ENCODE measurements at places on chromosomes 12 and 14. TPM values are rescaled to one million over a fixed set of nuclear protein-coding genes. Genes with fewer than 3 reads are reported as not detected.

DNA sequence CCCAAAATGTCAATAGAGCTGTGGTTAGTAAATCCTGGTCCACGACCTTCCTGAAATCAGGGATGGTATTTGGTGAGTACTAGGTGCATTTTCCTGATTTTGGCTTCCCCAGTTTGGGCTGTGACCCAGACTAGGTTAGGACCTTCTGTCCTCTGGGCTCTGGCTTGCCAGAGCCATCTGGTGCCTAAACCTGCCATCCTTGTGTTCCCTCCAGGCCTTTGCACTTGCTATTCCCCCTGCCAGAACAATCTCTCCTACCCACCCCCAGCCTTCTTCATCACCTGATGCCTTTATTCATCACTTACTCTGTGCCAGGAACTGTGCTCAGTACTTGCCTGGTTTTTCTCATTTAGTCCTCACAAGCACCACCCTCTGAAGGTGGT lies 216.7 kb downstream of the RBM19 start:
- no peak for DNase-seq

DNA sequence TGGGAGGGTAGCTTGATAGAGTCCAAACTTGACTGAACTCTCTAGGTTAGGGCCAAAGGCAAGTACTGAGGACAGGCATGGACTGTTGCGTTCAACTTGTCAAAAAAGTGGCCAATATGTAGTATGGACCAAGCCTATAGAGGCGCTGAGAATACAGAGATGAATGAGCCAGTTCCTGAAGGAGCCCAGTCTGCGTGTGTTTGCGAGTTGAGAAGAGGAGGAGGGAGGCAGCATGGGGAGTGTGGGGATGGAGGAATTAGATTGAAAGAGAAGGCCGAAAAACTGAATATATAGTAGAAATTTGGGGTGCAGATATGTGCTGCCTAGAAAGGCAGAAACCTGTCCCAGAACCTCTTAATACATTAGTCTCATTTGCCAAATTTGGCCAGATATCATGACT lies 412.4 kb downstream of the PCNX1 start:
- peak; percentile 31 for DNase-seq

- DNase-seq = peak; percentile 77
Observed at GRCh38 chr12:128644664-128645296, 179.0 kb downstream of the SLC15A4 start.

CRIP2 gene
- 159 TPM for total RNA-seq

GRCh38 chr12:103470664-103471063 lies 25.1 kb downstream of the C12orf42 start:
- DNase-seq = no peak

- no peak for DNase-seq
Observed at GRCh38 chr14:96267336-96267735, 11.3 kb downstream of the BDKRB1 start.

- no peak for DNase-seq
Observed at GRCh38 chr12:87467936-87468335, 561.3 kb downstream of the C12orf50 start.

- DNase-seq = no peak
Observed at GRCh38 chr14:51621654-51622053, 30.1 kb upstream of the FRMD6 start.

GRCh38 chr12:29792132-29792531 lies 8.4 kb upstream of the TMTC1 start:
- no peak for DNase-seq

GRCh38 chr14:23641915-23642588 lies 5.9 kb downstream of the DHRS2 start:
- no peak for DNase-seq

DNA sequence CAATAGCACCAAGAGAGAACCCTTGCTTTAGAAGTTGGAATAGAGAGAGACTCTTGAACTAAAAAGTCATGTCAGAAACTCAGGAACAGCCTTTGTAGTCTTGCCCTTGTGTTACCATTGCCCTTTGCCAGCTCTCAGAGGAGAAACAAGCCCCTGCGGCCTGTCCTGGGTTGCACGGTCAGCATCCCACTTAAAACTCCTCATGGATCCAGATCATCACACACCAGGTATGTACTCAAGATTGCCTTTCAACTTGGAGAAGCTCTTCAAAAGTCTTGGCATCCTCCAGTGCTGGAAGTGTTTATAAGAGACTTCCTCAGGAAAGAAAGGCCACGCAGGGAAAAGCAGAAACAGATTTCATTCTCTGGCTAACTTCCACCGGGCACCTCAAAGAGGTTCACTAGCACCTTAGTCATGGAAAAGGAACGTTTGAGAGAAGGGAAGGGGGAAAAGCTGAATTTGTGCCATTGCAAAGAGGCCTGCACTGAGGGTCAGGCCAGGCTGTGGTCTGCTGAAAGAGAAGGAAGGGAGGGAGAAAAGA lies 594.2 kb downstream of the MED13L start:
- no peak for DNase-seq

CTSG gene
- total RNA-seq = 3.8 TPM

DNA sequence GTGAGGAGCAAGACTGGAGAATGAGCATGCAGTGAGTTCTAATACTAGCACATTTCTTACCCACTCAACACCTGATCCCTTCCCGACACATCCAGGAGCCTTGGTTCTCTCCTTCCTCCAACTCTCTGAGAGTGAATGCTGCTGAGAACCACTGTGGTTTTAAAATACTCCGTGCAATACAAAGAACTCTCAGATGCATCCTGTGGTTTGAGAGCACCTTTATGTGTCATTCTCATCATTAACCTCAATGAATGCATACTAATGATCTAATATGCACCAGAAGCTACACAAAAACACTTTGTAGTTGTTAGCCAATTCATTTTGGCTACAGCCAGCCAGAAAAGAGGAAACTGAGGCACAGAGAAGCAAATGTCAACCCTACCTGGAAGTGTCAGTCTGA lies 87.6 kb downstream of the GALNT8 start:
- no peak for DNase-seq

- DNase-seq = no peak
Observed at GRCh38 chr12:4259099-4259498, 14.5 kb upstream of the CCND2 start.

GRCh38 chr14:58797010-58797429 lies 159.3 kb downstream of the DACT1 start:
- no peak for DNase-seq

RNF212B gene
- 5.4 TPM for total RNA-seq

GRCh38 chr12:38350342-38351174 lies 34.0 kb downstream of the ALG10B start:
- DNase-seq = no peak

- peak; percentile 48 for DNase-seq
Observed at GRCh38 chr12:126952096-126953007, 1314.6 kb upstream of the TMEM132C start.

DNA sequence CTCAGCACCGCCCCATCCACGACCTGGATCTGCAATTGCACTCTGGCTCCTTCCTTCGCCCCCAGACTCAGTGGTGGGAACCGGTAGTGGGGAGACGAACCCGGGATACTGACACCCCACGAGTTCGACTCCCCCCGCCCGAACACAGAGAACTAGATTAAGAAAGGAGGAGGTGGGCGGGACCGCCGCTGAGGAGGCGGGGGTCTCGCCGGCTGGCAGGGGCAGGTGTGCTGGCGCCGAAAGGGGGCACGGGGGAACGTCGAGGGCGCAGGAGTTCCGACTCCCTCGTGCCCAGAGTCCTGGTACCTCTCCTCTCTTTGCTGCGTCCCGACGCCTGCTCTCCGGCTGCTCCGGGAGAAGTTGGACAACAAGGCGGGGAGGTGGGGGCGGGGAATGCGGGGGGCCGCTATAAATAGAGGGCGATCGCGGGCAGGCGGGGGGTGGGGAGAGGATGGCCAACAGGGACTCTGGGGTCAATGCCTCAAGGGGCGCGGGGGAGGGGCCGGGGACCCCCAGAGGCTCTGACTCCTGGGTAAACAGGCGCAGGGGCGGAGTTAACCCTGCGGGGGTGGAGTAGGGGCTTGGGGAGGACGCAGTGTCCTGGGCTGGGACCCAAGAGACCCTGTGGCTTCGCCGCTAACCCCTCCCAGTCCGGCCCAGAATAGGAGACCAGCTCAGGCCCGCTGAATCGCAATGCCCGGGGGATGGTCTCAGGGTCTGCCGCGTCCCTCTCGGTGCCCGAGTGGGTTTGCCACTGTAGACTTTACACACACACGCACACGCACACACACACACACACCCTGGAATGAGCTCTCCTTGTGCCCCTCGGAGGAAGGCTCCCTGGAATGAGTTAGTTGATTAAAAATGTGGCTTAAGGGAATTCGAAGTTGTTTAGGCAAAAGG lies 761 bp upstream of the NDRG2 start:
- DNase-seq = peak; percentile 84

PPP1R1A gene
- 6.9 TPM for total RNA-seq

MANSC4 gene
- total RNA-seq = 3.4 TPM

INHBC gene
- 3.1 TPM for total RNA-seq

FOXG1 gene
- total RNA-seq = 5.5 TPM

MMP19 gene
- 1.3 TPM for total RNA-seq

CDK17 gene
- 91.5 TPM for total RNA-seq

- DNase-seq = no peak
Observed at GRCh38 chr12:129861951-129862350, 41.9 kb downstream of the TMEM132D start.

- DNase-seq = no peak
Observed at GRCh38 chr12:38392554-38393144, 76.1 kb downstream of the ALG10B start.
